ENCODE measurements at places on chromosomes 6 and 20. TPM values are rescaled to one million over a fixed set of nuclear protein-coding genes. Genes with fewer than 3 reads are reported as not detected.

CGA gene
- not detected for total RNA-seq

ANGPT4 gene
- total RNA-seq, result not detected

BYSL gene
- 19.7 TPM for total RNA-seq

DNA sequence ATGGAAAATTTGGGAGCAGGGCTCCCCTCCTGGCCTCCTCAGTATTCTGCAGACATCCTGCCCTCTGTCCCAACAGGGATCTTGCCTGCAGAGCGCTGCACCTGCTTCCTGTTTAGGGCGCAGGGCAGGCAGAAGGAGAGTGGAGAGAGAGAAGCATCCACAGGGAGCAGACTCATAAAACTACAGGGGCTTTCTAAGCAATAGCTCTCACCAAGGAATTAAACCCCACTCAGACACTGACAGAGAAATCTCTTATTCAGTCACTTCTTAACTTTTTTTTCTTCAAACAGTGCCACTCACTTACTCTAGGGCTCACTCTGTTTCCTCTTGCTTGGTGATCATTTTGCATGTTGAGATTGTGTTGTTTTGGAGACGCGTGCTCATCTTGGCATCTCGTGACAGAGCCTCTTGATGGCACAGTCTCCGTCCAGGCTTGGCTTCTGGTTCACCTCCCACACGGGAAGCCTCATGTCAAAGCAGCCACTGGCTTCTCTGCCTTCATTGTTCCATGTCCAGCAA lies 153.1 kb upstream of the INSM1 start:
- no peak overlapping the region for H3K4me3 ChIP-seq
- DNase-seq, result no peak
- peaks cover 12% of the 10 kb centered on the region for H3K27me3 ChIP-seq

DNA sequence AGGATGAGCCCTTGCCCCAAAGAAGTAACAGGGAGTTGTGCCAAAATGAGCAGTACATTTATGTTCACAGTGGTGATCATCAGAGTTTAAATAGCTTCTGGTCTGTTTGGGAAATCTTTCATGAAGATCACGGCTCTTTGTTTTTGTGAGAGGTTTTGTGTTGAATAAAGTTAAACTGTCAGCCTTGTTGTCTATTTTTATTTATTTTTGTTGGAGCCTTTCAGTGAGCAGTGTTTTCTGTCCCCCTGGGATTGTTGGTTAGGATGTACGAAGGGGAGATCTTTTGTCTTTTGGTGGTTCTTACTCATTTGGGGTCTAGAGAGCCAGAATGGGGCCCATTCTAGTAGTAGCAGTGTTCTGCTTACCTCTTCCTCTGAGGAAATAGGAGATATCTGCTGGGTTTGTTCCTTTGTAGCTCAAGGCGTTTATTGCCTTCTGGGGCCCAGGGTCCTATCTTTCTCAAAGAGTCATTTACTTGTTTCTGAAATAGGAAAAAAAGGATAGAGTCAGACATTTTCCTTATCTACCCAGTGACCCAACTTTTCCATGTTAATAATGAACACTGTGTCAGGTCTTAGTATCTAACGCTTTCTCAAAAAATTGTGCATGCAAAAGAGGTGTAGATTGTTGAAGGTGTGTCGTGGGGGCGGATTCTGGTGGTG lies 157.4 kb downstream of the JARID2 start:
- no peak overlapping the region for H3K4me3 ChIP-seq
- no peaks in the 10 kb centered on the region for H3K27me3 ChIP-seq
- no peak for DNase-seq
- H3K36me3 ChIP-seq, result no peaks in the 10 kb centered on the region
- H3K27ac ChIP-seq, result no peak overlapping the region

DNA sequence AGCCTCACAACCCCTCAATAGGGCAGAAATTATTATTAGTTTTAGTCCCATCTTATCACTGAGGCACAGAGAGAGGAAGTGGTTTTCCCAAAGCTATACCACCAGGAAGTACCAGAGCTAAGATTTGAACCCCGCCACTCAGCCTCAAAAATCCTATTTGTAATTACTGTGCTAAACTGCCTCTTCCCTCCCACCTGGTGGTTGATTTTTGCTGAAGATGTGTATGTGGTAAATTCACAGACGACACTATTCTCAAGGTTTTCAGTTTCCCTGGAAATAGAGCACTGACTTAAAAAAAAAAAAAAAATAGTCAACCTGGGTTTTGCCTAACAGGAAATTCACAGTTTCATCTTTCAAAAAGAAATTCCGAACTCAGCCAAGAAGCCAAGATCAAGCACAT lies 57.9 kb downstream of the TSHZ2 start:
- no peak overlapping the region for H3K4me3 ChIP-seq
- H3K27me3 ChIP-seq, result peaks cover 3% of the 10 kb centered on the region
- no peak overlapping the region for H3K27ac ChIP-seq
- no peaks in the 10 kb centered on the region for H3K36me3 ChIP-seq
- H3K4me1 ChIP-seq, result no peaks in the 10 kb centered on the region

- DNase-seq, result no peak
- no peaks in the 10 kb centered on the region for H3K36me3 ChIP-seq
These were observed 123.8 kb upstream of the ID4 start for GRCh38 chr6:19713411-19713810.

GRCh38 chr20:31841928-31842327 lies 3.5 kb downstream of the FOXS1 start:
- H3K4me1 ChIP-seq, result peaks cover 38% of the 10 kb centered on the region
- H3K27ac ChIP-seq, result no peak overlapping the region
- DNase-seq, result no peak
- no peak overlapping the region for H3K4me3 ChIP-seq
- peaks cover 2% of the 10 kb centered on the region for H3K36me3 ChIP-seq

- no peak for DNase-seq
- H3K36me3 ChIP-seq, result no peaks in the 10 kb centered on the region
- H3K27ac ChIP-seq, result no peak overlapping the region
- no peak overlapping the region for H3K4me3 ChIP-seq
- no peaks in the 10 kb centered on the region for H3K27me3 ChIP-seq
These were observed 47.6 kb upstream of the RNF144B start for GRCh38 chr6:18339599-18339998.

DNA sequence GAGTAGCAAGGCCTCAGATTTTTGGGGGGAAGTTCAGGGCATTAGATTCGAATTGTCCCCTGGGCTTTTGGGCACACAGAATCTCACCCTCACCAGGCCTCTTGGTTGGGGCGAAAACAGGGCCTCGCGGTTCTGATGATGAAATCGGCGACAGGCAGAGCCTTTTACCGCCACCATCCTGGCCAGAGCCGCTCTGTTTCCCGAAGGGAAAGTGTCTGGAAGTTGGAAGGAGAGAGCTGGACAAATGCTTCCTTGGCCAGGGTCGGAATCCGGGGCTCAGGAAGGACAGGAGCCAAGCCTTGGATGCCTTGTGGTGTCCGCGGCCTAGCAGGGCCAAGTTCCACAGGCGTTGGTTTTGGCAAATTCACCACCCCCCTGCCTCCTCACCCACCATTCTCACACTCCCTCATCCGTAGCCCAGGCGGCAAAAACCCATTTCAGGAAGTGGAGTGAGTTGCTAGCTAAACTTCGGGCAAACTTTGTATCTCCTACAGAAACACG lies 3.5 kb upstream of the TFAP2A start:
- peaks cover 2% of the 10 kb centered on the region for H3K36me3 ChIP-seq
- peaks cover 43% of the 10 kb centered on the region for H3K4me1 ChIP-seq
- no peak overlapping the region for H3K27ac ChIP-seq

DNA sequence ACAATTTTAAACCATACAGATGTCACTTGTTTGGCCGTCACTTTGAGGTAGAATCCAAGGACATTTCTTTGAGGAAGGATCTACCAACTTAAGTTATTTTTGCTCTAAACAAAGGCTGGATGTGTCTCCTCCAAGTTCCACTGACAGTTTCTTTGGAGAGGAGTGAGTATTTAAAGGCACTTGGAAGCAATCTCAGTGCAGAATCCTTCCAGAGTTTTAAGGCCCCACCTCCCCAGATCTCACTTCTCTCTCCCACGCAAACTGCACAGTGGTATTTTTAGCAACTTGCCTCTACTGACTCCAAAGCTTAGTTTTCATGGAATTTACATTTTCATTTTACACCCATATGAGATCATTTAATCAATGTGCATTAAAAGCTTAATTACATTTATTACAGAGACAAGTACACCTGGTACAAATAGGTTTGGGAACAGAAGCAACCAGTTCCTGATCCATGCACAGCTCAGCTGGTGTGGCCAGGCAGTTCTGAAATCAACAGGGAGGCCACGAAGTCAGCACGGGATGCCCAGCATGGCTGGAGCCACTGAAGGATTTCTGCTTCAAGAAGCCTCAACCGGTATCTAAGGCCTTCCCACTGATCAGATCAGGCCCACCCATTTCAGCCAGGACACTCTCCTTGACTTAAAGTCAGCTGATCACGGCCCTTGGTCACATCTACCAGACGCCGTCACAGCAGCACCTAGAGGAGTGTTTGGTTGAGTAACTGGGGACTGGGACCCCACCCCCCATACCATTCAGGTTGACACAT lies 109.8 kb downstream of the SYCP2 start:
- no peaks in the 10 kb centered on the region for H3K36me3 ChIP-seq
- H3K4me1 ChIP-seq, result no peaks in the 10 kb centered on the region
- no peak overlapping the region for H3K27ac ChIP-seq
- no peak for DNase-seq
- no peak overlapping the region for H3K4me3 ChIP-seq
- peaks cover 31% of the 10 kb centered on the region for H3K27me3 ChIP-seq

All from chondrocyte (in vitro differentiated cells).